ENCODE measurements at places on chromosomes 6 and 20. TPM values are rescaled to one million over a fixed set of nuclear protein-coding genes. Genes with fewer than 3 reads are reported as not detected.

RALY gene
- total RNA-seq: 37.9 TPM

C6orf163 gene
- total RNA-seq: 4.9 TPM

DNA sequence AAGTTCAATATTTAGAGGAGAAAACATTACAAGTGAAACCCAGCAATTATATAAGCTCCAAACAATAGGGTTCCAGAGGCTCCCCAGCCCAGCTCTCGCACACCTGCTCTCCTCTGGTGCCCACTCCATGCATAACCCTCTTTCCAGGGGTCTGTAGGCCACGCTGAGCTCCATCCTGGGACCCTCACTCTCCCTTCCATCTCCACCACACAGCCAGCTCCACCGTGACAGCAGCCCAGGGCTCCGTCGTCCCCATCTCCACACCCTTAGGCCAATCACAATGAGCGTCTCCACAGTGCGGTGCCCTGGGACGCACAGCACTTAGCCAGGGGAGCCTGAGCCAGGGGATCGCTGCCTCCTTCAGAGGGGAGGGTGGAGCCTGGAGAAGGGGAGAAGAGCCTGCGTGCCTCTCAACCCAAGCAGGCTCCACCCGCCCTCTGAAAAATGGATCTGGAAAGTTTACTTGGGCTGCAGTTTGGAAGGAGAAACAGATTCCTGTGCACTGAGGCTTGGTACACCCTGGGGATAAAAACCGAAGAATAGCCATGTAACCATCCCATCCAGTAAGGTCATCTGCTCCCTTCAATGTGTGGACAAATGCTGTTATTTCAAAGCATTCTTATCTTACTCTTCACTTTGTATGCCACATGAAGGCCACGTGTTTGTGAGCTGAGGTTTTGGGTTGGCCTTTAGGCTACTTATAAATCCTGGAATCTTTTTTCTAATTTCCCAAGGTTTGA is 72.4 kb upstream of the GGTLC1 start:
- H3K36me3 ChIP-seq: no peaks in the 10 kb centered on the region
- no peak for DNase-seq
- no peak overlapping the region for H3K4me3 ChIP-seq
- no peaks in the 10 kb centered on the region for H3K27me3 ChIP-seq
- no peak overlapping the region for H3K27ac ChIP-seq

DNA sequence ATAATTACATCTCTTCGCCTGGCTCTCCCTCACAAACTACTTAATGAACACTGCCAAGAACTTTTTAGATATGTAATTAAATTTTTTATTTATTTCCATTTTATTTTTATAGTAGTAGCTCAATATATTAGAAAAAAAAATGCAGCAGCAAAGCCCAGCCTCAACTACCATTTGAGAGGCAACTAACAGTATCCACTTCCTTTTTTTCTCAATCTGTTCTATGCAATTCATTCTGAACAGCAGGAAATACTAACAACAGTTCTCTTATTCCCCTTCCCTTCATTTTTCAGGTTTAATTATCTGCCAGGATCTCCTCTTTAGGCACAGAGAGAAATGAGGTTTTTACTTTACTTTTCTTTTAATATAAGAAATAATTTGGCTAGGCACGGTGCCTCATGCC is 112.7 kb downstream of the ZNF217 start:
- DNase-seq: no peak
- no peak overlapping the region for H3K27ac ChIP-seq
- H3K4me3 ChIP-seq: no peak overlapping the region
- H3K36me3 ChIP-seq: no peaks in the 10 kb centered on the region
- H3K27me3 ChIP-seq: no peaks in the 10 kb centered on the region

- no peaks in the 10 kb centered on the region for H3K27me3 ChIP-seq
- DNase-seq: no peak
- no peaks in the 10 kb centered on the region for H3K4me1 ChIP-seq
- H3K4me3 ChIP-seq: no peak overlapping the region
Observed at GRCh38 chr20:858011-858410, 24.5 kb downstream of the FAM110A start.
